IMR-90 (cell line): ENCODE measurements at places on chromosomes 5 and 9.

GRCh38 chr5:75601567-75601966, 9.7 kb upstream of the ANKDD1B start:
- peak; percentile 61 for DNase-seq

DNA sequence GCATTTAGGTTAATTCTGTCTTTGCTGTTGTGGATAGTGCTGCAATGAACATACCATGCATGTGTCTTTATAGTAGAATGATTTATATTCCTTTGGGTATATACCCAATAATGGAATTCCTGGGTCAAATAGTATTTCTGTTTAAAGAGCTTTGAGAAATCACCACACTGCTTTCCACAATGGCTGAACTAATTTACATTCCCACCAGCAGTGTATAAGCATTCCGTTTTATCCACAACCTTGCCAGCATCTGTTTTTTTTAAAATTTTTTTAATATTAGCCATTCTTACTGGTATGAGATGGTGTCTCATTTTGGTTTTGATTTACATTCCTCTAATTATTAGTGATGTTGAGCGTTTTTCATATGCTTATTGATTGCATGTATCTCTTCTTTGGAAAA, 15.5 kb upstream of the TARS1 start:
- no peak for DNase-seq

DNA sequence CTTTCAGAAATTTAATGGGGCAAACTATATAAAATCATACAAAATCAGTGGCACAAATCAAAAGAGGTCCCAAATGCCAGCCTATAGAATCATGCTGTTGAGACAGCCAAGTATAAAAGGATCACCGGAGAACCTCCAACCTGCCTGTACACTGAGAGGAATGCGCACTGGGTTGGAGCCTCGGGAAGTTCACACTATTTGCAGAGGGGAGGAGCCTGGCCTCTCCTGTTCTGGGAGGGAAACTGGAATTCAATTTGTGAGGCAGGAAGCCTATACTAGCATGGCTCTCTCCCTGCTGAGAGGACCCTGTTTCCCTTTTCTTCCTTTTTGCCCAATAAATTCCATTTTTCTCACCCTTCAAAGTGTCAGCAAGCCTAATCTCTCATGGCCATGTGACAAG, 406.0 kb downstream of the HINT1 start:
- no peak for DNase-seq

DNA sequence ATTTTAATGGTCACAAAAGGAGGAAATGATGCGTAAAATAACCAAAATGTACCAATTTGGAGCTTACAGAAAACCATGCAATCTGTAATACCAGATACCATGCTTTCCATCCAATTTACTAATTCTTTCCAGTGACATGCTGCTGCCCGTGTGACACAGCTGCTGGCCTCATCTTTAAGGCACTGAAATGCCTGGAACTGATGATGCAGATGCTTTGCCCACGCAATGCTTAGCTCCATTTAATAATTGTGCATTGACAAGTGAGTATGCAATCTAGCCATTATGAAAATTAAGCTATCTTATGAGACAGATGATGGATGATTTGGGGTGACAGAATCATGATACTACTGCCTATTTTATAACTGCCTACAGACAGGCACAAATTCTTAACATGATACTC, 169.2 kb upstream of the CTNND2 start:
- no peak for DNase-seq

- DNase-seq = no peak
These were observed 63.4 kb upstream of the SREK1 start for GRCh38 chr5:66080664-66081063.

- no peak for DNase-seq
These were observed 54.9 kb upstream of the BOD1 start for GRCh38 chr5:173671121-173671949.

GRCh38 chr9:114386361-114386885, 1.4 kb downstream of the AKNA start:
- DNase-seq = no peak

GRCh38 chr9:101791533-101791932, 53.1 kb upstream of the GRIN3A start:
- no peak for DNase-seq

DNA sequence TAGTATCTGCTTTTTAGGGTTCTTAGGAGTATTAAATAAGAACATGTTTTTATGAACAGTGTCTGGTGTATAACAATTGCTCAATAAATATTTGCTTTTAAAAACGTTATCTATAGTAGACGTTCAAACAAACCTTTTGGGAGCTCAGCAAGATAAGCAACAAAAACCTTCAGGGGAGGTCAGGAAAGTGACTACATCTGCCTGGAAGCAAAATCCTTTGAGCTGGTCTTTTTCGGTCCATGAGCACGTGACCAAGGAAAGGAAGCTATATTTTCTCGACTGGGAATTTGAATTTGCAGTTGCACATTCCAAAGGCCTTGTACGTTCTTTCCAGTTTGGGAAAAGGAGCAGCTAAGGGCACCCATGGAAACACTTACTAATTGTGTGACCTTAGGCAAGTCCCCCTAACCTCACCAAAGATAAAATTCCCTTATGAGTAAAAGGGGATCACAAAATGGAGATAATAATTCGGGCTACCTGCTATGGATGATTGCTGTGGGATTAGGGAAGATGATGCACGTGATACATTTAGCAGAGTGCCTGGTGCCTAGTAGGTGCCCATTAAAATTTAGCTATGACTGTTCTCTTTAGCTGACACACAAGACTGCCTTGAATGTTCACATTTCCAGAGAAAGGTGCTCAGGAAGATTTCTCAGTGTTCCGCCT, 45.4 kb downstream of the PTTG1 start:
- DNase-seq = no peak

GRCh38 chr5:4144411-4145007, 548.9 kb downstream of the IRX1 start:
- no peak for DNase-seq

- no peak for DNase-seq
These were observed 11.2 kb upstream of the OLFM1 start for GRCh38 chr9:135076143-135076875.

- no peak for DNase-seq
These were observed 792.9 kb downstream of the EFNA5 start for GRCh38 chr5:106877881-106878280.
